Activated naive CD4-positive, alpha-beta T cell treated with anti-CD3 and anti-CD28 coated beads for 36 hours (primary cell): ENCODE measurements at places on chromosomes 13 and 19. TPM values are rescaled to one million over a fixed set of nuclear protein-coding genes. Genes with fewer than 3 reads are reported as not detected.

DNA sequence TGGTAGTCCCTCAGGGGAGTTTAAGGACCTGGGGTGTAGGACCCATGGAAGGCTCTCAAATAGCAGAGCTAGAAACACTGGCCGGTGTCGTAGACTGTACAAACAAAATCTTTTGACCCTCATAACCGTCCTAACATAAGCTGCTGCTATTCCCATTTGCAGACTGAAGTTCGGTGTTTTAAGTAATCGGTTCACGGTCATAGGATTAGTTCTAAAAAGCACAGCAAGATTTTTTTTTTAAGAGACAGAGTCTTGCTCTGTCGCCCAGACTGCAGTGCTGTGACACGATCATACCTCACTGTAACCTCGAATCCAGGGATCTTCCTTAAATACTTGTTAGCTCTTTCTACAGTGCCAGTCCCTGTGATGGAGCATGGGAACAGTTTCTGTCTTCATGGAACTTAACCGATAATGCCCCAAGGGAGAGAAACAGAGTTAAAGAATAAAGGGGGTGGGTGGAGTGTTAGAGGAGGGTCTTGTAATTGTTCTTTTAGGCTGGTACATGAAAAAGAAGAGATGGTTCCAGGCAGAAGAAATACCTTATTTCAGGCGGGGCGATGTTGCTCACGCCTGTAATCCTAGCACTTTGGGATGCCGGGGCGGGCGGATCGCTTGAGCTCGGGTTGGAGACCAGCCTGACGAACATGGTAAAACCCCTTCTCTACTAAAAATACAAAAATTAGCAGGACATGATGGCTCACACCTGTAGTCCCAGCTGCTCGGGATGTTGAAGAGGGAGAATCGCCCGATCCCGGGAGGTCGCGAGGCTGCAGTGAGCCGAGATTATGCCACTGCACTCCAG is 475 bp upstream of the ZC3H4 start:
- DNase-seq: no peak

DNA sequence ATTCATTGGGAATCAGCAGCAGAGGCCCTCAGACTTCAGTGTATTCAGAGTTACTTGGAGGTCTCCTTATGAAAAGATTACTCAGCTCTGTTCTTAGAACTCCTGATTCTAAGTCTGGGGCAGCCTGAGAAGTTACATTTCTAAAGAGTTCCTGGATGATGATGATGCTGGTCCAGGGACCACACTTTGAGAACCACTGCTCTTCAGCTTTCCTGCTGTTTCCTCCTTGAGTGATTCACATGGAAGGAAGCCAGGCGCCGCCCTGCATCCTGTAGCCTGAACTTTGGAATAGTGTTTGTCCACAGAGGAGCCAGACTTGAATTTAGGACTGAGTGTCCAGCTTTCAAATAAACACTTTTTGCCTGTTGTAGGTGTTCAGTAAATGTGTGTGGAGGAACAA is 2.9 kb downstream of the CEBPG start:
- no peak for DNase-seq

GRCh38 chr13:57630661-57631595 is 616 bp upstream of the PCDH17 start:
- peak; percentile 44 for DNase-seq

DNA sequence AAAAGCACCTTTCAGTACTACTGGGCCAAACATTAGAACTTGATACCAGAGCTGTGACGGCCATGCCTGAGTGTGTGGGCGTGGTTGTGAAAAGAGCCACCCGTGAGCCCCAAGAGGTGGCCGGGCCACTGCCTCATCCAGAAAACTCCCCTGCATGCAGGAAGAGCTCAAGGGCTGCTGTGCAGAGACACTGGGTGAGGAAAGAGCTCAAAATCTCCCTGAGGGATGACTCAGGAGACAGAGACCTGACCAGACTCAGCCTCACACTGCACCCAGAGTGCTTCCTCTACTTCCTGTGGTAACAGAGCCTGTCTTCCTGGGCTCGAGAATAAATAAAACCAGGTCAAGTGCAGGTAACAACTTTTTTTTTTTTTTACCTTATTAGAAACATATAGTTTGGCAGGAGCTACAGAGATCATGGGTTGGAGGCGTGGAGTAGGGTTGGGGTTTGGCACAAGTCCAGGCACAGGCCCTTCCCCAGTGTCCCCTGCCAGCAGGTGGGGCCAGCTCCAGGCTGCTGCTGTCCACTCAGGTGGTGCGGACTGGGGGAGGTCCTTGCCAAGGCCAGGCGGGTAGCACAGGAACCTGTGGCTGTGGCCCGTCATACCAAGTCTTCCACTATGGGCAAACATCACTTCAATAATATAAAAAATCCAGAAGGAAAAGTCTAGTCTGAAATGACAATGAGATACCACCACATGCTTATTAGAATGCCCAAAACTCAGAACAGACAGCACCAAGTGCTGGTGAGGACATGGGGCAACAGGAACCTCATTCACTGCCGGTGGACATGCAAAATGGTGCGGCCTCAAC is 25.5 kb downstream of the ELL start:
- DNase-seq: peak; percentile 85

DNA sequence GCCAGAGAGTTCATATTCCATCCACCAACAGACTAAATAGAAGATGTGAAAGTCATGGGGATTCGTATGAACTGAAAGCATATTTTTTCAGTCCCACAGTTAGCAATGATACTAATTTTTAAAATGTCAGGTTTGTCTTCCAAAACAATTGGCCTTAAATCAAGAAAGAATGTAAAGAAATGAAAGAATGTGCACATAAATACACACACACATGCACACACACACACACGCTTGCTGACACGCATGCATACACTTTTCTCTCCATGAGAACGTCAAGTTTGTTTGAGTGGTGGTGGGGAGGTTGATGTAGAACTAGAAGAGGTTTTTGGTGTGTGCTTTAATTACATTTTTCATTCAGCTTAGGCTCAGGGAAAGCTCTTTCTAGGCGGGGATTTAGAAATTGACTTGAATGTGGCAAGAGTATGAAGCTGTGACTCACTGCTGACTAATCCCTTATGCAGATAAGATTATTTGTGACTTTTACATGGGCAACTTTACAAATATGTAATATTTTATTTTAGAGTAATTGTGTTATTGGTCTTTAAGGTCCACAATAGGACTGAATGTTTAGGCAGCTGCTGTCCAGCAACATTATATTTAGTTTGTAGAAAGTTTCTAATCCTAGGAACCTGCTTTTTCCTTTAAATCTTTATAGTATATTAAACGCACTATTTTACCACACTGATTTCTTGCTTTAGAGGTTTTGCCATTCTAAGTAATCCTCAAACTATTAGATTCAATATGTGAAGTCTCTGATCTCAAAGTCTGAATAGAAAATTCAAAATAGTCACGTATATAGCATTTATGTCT is 18.8 kb downstream of the FLT1 start:
- no peak for DNase-seq

DNA sequence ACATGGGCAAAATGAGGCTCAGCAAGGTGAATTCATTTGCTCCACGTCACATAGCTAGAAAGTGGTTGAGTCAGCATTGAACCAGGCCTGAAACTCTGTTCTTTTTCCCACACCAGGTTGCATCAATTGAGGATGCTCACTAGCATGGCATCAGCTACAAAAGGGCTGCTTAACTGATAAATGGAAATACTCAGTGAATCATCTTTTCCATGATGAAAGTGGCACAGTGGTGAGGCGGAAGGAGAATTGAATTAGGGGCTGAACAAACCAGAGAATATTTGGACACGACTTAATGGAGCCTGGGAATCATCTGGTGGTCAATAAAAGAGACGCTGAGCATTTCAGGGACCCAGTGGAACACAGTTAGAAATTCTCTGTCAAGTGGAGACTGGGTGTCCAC is 320.1 kb upstream of the MAB21L1 start:
- no peak for DNase-seq

DNA sequence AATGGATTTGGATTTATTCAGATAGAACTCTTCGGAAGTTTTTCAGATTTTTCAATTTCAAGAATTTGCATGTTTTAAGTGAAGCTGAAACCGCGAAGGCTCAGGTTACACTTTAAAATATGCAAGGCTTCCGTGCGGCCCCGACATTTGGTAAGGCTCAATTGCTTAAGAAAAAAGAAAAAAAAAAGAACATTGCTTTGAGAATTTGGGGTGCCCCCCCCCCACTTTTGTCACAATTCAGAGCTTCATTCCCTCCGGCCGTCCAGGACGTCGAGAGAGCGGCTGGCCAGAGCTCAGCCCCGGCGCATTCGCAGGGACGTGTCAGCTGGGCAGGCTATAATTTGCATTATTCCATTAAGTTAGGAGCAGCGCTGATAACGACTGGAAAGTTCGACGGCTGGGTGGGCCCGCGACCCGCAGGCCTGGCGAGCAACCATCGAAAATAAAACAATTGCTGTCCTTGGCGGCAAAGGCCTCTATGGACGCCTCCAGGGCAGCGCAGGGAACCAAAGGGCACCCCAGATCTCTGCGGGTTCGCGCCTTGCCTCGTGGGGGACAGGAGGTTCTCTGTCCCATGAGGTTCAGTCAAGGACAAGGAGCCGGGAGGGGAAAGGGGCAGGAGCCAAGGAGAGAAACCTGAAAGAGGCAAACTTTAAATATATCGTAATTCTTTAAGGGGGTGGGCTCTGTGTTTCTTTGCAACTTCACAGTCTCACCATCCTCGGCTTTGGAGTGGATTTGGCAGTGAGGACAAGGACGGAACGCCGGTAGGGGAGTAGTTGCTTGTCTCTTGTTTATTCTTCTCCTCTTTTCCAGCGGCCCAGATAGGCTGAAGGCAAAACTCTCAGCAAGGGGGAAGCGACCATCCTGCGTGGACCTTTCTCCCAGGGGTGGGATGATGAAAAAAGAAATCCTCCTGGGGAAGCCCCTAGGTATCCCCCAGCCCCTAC is 7.0 kb downstream of the SOX21 start:
- DNase-seq: no peak

- DNase-seq: peak; percentile 16
Observed at GRCh38 chr13:106533943-106534638, 1.4 kb downstream of the EFNB2 start.

DNA sequence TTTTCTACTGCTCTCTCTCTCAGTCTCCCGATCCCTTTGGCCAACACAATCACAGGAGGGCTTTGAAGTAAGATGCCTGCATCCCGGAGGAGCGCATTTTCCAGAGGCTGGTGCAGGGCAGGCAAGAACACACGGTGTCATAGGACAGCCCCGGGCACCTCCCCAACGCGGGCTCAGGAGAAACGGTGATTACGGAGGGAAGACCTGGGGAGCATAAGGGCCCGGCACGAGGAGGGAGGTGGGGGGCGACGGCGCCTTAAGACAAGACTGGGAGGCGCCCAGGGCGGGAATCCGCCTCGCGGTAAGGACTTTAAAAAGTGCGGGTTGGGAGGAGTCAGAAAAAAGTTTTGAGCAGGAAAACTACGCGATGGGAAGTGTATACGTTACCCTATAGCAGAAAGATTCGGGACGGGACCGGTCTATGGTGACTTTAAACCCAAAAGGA is 18.7 kb upstream of the ZNF888 start:
- peak; percentile 25 for DNase-seq

DNA sequence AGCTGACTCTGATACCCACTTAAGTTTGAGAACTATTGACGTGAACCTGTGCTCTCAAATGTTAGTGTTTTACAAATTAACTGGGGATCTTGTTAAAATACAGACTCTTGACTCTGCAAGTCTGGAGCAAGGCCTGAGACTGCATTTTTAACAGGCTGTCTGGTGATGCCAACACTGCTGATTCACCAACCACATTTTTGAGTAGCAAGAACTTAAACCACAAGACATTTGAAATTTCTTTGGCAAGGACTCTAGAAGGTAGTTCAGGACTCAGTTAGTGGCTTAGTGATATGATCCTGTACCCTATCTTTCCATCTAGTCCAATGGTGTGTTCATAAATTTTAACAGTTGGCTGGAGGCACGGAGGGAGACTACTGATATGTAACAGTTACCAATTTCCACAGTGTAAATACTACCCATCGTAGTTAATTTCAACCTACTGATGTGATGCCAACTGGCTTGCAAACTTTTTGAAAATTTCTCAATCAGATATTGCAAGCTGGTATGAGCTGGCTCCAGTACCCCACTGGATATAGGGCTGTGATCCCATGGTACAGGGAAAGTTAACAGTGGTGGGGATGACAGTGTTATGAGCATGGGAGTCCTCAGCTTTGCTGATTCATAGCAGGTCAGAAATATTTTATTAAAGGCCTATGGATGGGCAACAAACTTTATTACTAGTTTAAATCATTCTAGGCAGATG is 255.1 kb downstream of the TBC1D4 start:
- no peak for DNase-seq

GRCh38 chr19:1068009-1069001 is 1.3 kb downstream of the ARHGAP45 start:
- DNase-seq: peak; percentile 86

- no peak for DNase-seq
Observed at GRCh38 chr13:76160961-76161925, 525.1 kb downstream of the LMO7 start.

GRCh38 chr13:110445722-110446574 is 115.6 kb downstream of the RAB20 start:
- DNase-seq: no peak

DNA sequence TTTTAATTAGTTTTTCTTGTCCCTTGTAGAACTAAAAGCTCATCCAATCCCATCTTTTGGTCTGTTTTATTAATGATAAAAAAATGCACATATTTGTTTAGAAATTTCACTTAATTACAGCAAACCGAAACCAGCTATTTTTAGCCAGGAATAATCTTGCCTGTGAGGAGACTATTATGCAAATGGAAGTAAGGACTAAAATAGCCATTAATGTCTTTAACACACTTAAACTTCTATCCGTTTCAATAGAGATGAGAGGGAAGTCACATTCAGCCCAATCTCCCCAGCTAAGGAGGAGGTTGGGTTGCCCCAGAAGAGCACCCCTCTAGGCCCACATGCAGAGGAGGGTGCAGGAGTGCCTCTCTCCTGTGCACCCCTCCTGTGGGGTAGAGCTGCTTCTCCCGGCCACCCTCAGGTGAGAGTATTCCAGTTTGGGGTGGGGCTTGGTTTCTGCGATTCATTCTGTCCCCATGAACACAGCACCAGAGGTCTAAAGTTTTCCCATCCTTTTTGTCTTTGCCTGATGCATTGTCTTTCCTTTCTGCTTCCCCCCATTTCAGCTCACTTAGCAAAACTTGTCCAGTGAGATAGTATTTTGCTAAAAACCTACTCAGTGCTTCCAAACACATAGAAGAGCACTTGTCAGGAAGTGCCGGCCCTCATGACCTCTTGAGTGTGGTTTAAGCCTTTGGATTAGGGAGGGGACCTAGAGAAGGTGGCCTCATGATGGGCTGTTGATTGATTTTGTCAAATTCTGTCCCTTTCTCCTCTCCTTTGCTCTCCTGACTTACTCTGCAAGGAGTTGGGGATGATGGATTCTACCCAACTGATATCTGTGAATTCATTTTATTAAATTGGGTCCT is 28.2 kb downstream of the FGF9 start:
- no peak for DNase-seq

The ZNF440 gene
- 4.8 TPM for total RNA-seq

The B3GLCT gene
- 1.5 TPM for total RNA-seq

The ZNF763 gene
- total RNA-seq: 0.54 TPM

The ZNF20 gene
- total RNA-seq: 2.1 TPM

The MEIOSIN gene
- total RNA-seq: not detected

The CBLC gene
- not detected for total RNA-seq

The APC2 gene
- 0.12 TPM for total RNA-seq

The CTXN1 gene
- total RNA-seq: not detected
